ENCODE measurements at places on chromosomes 6 and 20.

DNA sequence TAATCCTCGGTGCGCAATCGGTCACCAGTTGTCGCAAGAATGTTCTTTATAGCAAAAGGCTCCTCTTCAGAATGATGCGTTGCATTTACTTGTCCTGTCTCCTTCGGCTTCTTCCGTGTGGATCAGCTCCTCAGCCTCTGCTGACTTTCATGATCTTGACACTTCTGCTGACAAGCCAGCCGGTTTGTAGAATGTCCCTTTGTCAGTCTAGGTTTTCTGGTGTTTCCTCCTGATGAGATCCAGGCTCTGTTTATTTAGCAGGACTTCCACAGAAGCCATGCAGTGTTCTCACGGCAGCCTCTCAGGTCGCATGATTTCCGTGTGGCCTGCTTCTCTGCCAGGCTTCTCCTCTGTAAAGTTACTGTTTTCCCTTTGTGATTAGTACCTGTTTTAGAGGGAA is 66.9 kb downstream of the STX11 start:
- DNase-seq: peak; percentile 11

GRCh38 chr6:47733879-47734558 is 35.6 kb downstream of the ADGRF4 start:
- peak; percentile 11 for DNase-seq

DNA sequence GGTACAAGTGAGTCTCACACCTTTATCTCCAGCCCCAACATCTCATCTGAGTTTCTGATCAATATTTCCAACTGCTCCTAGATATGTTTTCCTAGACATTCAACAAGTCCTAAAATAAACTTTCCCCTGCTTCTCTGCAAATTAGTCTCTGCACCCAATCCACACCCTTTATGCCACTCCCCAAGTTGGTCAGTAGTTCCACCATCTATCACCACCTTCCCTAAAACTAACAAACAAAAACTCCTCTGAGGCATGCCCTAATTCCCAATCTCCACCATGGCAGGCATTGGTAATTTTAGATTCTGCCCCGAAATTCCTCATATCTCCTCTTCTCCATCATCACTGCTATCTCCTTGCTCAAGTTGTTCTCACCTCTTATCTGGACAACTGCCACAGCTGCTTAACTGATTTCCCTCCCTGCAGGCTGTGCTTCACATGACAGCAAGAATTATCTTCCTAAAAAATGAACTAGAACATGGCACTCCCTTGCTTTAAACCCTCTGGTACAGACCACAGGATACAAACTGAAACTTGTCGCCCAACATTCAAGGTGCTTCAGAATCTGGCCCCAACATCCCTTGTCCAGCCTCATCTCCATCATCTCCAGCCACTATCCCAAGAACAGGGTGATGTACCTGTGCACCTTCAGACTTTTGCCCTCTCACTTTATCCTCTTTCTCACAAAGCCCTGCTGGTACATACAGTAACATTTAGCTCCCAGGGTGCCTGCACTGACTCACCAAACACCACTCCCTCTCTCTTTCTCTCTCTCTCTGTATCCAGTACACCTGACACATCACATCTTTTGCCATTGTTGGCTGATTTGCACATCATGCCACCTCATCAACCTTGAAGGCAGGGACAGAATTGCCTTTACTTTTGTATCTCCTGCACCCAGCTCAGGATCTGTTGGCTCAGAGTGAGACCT is 55.5 kb downstream of the ZHX3 start:
- no peak for DNase-seq

DNA sequence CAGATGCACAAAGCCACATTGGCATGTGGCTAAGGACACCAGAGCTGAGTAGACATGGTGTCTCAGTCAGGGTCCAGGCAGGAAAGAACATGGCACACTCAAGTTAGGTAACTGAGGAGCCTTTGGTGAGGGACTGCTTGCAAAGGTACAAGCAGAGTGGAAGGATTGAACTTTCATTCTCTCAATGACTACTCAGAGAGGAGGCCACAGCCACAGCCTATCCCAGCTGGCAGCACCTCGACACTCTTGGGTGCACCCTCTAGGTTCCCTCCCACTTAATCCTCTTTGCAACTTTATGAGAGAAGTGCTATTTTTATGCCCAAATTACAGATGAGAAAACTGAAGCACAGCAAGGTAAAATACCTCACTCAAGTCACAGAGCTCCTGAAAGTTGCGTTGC is 73.4 kb downstream of the ISM1 start:
- no peak for DNase-seq

DNA sequence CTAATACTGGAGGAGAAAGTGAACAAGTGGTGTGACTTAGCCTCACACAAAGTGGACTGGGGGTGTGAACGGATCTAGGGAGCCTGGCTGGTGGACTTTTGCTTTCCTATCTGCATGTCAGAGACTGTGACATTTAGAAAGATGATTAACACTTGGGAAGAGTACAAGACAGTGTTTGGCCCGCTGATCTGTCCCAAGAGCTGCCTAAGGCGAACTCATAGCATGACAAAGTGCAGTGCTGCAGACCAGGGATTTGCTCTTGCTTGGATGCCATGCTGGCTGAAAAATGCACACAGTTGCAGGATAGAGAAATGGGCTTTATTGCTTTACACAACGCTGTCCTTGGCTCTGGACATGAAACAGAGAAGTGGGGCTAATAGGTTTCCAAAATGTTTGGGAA is 386.0 kb upstream of the MAN1A1 start:
- DNase-seq: no peak

Data from iris pigment epithelial cell (primary cell).